ENCODE measurements at places on chromosomes 4 and X.

DNA sequence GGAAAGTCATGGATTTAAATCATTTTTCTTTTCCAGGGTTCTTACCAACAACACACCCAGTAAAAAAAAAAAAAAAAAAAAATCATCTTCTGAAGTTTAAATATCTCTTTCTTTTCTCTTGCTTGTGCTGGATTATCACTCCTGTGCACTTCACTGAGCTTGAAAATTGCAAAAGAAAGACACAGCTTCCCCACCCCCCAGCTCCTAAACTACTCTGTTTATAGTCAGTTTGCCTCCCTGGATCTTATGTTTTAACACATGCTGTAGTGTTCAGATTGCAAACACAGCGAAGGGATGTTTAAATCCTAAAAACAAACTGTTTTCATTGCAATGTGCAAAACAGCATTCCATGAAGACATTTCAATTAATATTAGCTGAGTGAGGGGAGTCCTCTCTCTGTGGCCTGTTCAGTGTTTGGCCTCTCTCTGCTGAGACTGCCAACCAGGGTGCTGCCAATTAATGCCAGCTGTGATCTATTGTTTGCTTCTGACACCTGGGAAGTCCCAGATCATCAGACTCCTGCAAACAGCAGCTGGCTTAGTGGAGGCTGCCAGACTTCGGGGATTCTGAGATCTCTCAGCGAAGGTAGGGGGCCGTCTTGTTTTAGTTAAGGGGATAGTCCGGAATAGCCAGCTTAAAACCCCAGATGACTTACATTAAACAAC lies 171.1 kb upstream of the PITX2 start:
- DNase-seq, result no peak

- DNase-seq, result no peak
Observed at GRCh38 chr4:185811509-185812364, at the start of gene SORBS2. Gene SORBS2 (minus strand): TSS chr4:185812194. CDS start chr4:185690571, 121,623 bp downstream.

DNA sequence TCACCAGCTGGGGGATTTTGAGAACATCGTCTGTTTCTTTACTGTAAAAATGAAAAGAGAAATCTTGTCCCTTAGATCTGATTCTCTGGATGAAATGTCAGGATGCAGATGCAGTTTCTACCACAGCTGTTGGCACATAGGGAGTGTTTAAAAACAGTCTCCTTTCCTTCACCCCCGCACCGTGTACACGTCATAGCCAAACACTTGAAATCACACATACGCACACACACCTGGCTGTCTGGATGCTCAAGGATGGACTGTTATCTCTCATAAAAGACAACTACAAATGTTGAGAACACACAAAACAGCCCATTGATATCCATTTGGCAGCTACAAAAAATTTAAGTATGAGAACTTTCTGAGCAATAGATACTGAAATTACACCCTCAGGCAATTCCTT lies 275.8 kb upstream of the CLNK start:
- no peak for DNase-seq

DNA sequence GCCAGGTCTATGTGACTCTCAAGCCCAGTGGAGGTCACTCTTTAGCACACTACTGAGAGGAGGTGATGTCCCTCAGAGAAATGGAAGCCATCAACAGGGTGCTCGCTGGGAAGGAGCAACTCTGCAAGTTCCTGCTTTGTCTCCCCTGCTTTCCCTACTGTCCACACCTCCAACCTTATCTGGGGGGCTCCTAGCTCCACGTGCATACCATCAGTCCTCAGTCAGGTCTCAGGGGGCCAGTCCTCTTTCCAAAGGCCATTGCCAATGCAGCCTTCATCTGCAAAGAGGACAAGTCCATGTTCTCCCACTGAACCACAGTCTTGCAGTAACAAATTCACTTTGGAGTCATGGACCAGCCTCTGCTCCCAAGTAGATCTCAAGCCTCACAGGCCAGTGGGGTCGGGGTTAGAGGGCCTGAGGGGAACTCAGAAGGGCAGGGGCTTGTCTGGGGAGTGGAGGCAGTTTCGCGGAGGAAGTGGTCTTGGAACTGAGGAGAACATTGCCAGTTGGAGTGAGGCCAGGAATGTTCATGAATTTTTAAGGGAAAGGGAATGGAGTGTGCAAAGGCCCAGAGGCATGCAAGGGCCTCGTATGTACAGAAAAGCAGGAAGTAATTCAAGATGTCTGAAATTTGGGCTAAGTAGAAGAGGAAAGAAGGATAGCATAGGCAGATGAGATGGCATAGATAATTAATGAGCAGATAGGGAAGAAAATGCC lies 8.9 kb downstream of the RTL5 start:
- DNase-seq, result no peak

GRCh38 chrX:31117266-31117665 lies 45.4 kb upstream of the FTHL17 start:
- no peak for DNase-seq

- DNase-seq, result no peak
Observed at GRCh38 chr4:4735870-4736269, 123.6 kb upstream of the MSX1 start.

- DNase-seq, result no peak
Observed at GRCh38 chrX:20412871-20413486, 146.3 kb upstream of the RPS6KA3 start.

- DNase-seq, result no peak
Observed at GRCh38 chr4:2332976-2333319, 71.0 kb upstream of the MXD4 start.

DNA sequence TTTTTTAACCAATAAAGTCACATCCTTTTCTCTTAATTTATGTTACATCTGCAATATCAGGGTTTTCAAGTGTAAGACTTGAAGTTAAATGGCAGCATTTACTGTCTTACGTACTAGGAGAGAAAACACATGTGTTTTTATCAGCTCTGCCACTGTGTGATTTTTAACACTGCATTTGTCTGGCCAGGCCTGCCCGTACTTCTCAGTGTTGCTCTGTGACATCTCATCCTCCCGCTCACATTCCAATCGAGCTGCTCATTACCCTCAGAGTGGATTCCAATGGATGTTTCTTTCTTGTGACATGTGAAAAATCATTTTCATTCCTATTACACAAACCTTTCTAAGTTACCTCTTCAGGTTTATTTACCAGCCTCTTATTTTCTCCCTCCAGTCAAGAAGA lies 420.3 kb downstream of the FAT4 start:
- DNase-seq, result no peak

GRCh38 chr4:16508968-16509367 lies 282.7 kb upstream of the TAPT1 start:
- DNase-seq, result no peak

GRCh38 chr4:13481569-13481968 lies 2.6 kb downstream of the RAB28 start:
- DNase-seq, result no peak

GRCh38 chr4:153197301-153197700 lies 6.9 kb upstream of the TRIM2 start:
- DNase-seq, result no peak

- DNase-seq, result no peak
Observed at GRCh38 chr4:76637712-76638361, 202.8 kb downstream of the SHROOM3 start.

DNA sequence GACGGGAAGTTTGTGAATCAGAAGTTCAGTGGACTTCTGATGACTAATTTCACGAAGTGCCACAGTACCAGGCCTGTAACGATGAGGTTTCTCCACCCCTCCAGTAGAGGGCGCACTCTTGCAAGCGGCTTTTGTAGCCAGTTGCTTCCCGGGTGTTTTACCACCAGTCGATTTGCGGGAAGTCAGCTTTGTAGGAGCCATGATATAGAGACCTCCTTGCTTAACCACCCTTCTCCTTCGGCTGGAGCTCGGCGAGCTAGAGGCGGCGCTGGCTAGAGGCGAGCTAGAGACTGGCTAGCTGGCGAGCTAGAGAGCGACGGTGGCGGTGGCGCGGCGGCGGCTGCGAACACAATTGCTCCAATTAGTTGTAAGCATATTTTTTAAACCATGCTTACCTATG lies 72.0 kb downstream of the IL1RAPL1 start:
- DNase-seq, result no peak

DNA sequence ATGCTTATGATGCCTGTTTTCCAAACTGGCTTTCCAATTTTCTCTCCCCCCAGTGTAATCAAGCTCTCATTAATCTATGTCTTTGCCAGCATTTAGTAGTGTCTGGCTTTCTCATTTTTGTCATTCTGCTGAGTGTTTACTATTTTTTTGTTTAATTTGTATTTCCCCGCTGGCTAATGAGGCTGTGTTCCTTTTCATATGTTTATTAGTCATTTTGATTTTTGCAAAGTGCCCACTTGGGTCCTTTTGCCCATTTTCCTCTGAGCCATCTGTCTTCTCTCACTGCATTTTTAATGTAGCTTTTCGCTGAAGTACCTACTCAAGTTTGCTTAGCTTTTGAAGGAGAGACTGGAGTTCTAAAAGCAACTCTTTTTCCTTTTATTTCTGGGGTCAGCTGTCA lies 14.7 kb downstream of the DCK start:
- no peak for DNase-seq

DNA sequence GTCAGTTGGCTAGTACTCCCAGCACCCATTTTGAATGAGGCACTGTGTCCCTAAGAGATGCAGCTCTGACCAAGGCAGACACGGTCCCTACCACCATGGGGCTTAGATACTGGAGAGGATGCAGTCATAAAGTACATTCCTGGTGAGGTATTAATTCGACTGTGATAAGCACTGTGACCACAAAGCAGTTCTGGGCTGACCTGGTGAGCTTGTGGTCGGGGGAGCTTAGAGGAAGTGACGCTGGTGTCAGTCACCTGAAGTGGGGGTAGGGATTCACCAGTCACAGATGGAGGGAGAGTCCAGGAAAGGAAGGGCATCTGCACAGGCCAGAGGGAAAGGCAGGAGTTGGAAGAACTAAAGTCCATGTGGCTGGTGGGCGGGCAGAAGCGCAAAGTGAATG lies 15.8 kb upstream of the CLTRN start:
- DNase-seq, result no peak

DNA sequence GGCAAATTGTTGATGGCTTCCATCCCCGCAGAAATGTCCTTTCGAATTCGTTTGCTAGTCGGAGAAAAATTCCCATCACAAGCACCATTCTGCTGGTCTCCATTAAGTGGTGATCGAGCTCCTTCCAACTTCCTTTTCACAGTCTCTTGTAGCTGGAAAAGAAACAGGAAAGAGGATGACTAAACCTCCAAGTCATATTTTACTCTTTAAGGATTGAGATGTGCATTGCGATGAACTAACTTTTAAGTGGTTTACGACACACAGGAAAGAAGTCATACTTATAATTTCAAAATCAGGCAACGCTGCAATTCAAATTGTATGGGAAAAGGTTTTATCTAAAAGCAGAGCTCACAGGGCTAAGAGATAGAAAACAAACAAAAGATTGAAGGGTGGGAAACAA lies 225.2 kb downstream of the MGST2 start:
- DNase-seq, result no peak

- no peak for DNase-seq
Observed at GRCh38 chr4:89737888-89738287, 99.1 kb downstream of the SNCA start.

- no peak for DNase-seq
Observed at GRCh38 chr4:4456816-4457578, 70.1 kb downstream of the NSG1 start.

DNA sequence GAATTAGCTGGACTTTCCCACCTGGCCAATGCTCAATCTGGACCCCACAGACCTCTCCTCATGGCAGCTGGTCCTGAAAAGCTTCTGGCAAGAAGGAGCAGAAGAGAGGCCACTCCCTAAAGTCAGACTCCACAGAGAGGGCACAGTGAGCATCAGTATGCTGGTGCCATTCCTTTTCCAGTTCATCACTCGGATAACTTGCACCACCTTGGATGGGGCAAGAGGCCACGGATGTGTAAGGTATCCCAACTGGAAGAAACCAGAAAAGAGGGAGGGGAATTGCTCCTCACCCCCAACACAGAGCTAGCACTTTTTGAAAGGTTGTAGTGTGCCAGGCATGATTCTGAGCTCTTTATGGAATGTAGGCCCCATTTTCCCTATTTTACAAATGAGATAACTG lies 85.9 kb downstream of the STK32B start:
- no peak for DNase-seq

GRCh38 chr4:75723163-75724065 lies 963 bp upstream of the USO1 start:
- no peak for DNase-seq

DNA sequence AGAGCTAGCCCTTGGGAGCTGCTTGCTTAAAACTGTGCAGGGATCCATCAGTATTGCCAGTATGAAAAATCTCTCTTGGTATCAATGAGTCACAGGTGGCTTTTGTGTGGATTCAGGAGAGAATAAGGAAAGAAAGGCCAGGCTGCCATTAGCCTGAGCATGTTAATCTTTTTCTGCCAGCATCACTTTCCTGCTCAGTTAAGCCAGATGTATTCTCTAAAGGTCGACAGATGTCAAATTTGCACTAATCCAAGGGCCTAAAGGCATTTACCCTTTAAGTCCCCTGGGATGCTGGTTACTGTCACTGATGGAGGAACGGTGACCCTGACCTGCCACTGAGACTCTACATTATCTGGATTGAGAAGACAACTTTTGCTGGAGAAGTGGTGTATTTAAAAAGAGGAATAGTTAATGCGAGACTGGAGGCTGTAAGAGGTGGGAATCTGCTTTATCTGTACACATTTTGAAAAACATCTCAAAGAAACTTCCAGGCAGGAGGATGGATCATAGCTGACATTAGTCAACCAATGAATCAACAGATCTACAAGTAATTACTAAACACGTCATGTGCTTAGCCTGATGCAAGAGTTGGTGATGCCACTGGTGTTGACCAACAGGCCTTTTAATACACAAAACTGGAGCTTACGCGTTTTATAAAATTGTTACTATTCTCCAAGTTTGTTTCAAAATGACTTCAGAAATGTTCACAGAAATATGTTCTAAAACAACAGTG lies 241.4 kb upstream of the ANXA3 start:
- DNase-seq, result no peak

DNA sequence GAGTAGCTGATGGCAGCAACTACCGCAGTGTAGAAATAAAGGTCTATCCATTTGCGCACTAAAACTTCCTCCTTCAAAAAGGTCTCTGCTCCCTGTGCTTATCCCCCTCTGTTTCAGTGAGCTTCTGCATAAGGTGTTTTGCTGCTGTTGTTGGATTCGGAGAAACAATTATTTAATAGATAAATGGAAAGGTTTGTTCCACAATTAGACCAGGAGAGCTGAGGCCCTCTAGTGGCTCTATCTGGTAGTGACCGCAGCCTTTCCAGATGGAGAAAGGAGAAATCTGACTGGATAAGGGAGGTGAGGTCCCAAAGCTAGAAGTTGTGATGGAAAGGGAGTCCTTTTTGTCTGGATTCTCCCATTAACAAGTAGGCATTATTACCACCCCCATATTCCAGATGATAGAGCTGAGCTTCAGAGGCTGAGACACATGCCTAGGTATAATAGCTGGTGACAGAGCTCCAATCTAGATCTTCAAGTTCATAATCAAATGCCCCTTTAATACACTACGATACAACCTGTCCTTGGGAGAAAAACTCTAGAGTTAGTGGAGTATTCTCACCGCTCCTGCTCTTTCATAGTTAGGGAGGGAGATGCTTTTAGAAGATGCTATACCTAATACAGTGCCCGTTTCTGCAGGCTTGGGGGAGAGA lies 5.1 kb upstream of the GABRQ start:
- no peak for DNase-seq

DNA sequence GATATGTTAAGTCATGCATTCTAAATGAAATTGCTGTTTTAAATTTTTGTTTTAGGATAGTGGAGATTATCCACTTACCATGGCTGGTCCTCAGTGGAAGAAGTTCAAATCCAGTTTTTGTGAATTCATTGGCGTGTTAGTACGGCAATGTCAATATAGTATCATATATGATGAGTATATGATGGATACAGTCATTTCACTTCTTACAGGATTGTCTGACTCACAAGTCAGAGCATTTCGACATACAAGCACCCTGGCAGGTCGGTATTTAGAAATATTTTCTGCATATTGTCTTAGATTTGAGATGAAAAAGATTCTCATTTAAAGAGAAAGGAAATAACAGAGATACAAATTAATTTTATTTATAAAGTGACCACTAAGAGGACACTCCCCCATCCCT lies 83.6 kb downstream of the STAG2 start:
- no peak for DNase-seq

All from stimulated activated CD8-positive, alpha-beta memory T cell treated with anti-CD3 and anti-CD28 coated beads, Interleukin-15, amount 100 ng/mL, for 1 hour (primary cell).